IPS-NIHi11 (cell line): ENCODE measurements at places on chromosomes 4 and X.

DNA sequence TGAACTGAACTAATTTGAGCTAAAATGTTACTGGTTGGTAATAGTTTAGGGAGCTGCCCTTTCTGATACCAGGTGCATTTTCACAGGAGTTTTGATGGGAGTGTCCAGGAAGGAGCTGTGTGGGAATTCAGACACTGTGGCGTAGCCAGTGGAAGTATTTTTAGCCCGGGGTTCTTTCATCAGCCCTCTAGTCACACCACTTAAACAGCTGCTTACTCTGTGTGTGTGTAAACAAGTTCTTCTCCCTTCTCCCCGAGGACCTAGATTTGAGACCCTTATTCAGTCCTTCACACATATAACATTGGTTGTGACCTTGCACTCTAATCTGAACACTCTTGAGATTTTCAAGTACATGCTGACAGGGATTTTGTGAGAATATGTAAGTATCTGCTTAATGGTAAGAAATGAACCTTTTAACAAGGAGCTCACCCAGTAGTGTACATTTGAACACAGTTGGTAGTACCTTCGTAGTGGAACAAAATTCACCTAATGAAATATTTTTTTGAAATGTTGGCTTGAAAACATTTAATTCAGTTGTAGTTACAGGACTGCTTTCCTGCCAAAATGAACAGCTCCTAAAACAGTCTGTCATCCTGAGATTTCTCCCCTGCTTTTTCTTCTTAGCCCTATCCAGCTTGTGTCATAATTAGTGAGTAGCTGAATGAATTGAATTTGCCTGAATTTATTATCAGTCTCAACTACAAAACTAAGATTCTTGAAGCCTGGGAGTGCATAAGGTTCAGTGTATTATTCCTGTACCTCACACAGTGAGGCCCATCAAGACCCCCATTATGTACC, 61.8 kb downstream of the BMPR1B start:
- no peak for DNase-seq

GRCh38 chr4:177127658-177128057, 182.0 kb upstream of the NEIL3 start:
- DNase-seq: no peak

- DNase-seq: no peak
Observed at GRCh38 chrX:3262901-3263300, 83.6 kb downstream of the MXRA5 start.

GRCh38 chr4:110248831-110249253, 50.4 kb upstream of the ELOVL6 start:
- DNase-seq: no peak

GRCh38 chrX:71482228-71482958, 50.5 kb upstream of the OGT start:
- no peak for DNase-seq

DNA sequence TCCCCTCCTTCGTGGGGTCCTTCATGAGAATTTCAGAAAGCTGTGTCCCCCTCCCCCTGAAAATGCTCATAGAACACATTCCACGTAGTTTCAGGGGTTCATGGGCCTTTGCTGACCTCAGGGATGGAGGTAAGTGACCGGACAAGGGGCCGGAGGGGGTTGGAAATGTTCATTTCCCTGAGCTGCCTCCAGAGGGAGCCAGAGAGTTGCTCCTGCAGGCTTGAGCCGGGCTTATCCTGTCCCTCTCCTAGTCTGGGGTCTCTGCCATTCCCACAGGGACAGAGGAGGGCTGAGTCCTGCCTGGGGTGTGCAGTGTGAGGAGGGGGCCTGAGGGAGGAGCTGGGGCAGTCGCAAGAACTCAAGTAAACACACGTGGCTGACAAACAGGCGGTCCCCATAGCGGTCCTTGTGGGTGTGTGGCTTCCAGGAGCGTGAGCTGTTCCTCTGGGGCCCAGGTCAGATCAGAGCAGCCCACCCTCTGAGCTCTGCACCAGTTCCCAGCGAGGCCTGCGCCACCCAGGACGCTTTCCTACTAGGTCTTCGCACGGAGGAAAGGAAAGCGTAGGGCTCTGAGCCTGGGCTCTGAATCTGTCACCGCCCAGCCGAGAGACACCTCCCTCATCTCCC, 62.5 kb downstream of the WFS1 start:
- peak; percentile 80 for DNase-seq

DNA sequence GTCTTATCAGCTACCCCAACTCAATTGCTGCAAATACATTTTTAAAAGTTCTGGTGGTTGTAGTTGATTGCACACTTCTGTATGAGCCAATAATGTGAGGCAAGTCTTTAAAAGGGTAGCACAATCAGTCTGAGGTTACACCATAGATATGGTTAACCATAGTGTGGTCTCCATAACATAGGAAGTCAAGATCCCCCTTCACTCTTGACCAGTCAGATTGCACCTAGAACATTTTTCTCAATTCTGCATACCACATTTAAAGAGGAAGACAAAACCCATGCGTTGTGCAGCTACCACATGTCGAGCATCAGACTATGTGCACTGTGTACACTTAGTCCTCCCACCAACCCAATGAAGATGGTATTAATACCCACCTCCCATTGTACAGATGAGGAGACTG, 26.5 kb upstream of the CYBB start:
- no peak for DNase-seq

DNA sequence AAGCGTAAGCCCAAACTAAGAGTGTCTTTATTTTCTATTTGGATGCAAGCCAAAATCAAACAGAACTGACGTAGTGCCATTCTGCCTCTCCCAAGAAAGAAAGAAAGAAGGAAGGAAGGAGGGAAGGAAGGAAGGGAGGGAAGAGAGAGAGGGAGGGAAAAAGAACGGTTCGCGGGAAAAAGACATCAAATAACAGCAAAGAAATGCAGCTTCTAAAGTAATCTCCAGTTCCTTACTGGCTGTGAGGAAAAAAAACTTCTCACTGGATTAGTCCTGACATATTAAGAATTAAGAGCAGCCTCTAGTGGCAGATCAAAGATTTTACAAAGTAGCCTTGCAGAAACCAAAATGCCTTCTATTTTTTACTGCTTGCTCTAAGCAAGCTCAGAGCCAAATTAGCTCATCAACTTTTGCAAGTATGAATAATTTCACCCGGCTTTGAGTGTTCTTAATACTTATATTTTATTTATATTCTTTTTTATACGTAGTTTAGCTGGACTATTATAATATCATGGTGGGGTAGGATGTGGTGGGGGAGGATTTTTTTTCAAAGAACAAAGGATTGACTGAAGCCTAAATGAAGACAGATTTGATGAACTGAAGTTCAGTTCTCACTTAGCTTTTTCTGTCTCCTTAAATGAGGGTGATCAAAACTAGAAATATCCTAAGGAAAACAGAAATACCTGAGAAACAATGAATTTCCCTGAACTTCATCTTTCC, 36.6 kb downstream of the PITX2 start:
- DNase-seq: peak; percentile 61

- no peak for DNase-seq
Observed at GRCh38 chrX:130094696-130095095, 15.6 kb downstream of the ELF4 start.

DNA sequence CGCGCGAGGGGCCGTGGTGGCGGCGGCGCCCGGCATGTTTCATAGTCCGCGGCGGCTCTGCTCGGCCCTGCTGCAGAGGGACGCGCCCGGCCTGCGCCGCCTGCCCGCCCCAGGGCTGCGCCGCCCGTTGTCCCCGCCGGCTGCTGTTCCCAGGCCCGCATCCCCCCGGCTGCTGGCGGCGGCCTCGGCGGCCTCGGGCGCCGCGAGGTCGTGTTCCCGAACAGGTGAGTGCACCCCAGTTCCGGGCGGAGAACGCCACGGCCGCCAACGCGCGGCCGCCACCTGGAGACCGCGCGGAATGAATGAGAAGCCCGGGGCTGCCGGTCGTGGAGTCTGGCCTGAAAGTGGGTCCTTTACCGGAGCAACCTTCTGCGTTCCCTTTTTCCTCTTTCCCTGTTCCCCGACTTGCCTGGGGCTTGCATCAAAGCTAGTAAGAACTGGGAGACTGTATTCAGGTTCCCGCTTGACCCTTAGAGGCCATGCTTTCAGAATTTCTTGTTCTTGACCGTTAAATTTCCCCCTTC, 429 bp downstream of the NOCT start:
- DNase-seq: no peak

DNA sequence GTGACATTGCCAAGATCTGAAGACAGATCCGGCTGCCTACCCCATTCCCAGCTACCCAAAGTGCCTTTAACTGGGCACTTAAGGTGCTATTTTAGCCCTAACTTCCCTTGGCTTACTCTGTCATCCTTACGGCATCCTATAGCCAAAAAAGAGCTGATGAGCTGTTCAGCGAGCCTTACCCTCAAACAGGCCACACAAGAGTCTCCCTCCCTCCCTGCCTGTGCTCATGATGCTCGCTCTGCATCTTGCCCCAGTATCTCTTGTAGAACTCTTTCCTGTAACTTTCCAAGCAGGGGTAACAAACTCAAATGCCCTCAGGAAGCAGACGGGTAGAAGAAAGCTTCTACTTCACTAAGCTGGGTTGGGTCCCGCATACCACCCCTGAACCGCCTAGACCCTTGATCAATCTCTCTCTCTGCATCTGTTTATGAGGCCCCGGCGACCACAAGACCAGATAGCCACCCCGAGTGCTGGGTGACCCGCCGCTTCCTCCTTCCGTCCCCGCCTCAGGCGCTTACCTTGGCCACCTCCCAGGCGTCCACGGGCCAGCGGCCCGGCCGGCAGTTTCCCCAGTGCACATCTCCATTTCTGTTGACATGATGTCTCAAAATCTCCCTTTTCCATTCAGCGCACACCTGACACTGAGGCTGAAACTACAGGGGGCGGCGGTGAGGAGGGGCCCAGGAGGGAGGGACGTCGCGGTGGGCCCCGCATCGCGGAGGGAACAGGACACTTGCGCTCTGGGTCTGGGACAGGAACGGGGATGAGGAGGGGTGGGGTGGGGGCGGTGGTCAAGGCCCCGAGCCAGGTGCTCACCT, 663 bp downstream of the CXorf38 start:
- DNase-seq: peak; percentile 34

- no peak for DNase-seq
Observed at GRCh38 chr4:125444166-125444565, 129.4 kb downstream of the FAT4 start.

- no peak for DNase-seq
Observed at GRCh38 chr4:187077744-187078401, 354.2 kb upstream of the FAT1 start.

GRCh38 chrX:153381684-153382532, 19.2 kb downstream of the PNMA6E start:
- DNase-seq: peak; percentile 26

- no peak for DNase-seq
Observed at GRCh38 chr4:169158861-169159260, 111.9 kb downstream of the SH3RF1 start.

GRCh38 chr4:103067841-103068547, 8.6 kb downstream of the SLC9B2 start:
- DNase-seq: no peak

GRCh38 chr4:72397314-72397713, 171.7 kb downstream of the ADAMTS3 start:
- DNase-seq: no peak

GRCh38 chr4:55553441-55554201, 6.9 kb upstream of the CLOCK start:
- peak; percentile 26 for DNase-seq

GRCh38 chr4:93732509-93732908, 96.0 kb upstream of the ATOH1 start:
- no peak for DNase-seq

GRCh38 chr4:163540977-163541376, 46.5 kb downstream of the TMA16 start:
- no peak for DNase-seq

GRCh38 chr4:67122029-67122428, 423.3 kb downstream of the CENPC start:
- DNase-seq: peak; percentile 38

DNA sequence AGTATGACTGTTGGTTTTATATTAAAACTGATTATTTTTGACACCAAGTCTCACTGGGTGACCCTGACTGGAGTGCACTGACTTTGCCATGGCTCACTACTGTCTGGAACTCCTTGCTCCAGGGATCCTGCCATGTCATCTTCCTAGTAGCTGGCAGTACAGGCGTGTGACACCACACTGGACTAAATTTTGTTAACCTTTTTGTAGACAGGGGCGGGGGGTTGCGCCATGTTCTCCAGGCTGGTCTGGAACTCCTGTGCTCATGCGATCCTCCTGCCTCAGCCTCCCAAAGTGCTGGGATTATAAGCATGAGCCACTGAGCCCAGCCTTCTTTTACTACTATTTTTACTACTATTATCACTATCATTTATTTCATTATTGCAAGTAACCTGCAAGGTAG, 8.9 kb downstream of the XAGE1A start:
- DNase-seq: no peak

GRCh38 chr4:66929748-66930147, 615.6 kb downstream of the CENPC start:
- no peak for DNase-seq

- no peak for DNase-seq
Observed at GRCh38 chrX:38991656-38992440, 190.6 kb downstream of the MID1IP1 start.

DNA sequence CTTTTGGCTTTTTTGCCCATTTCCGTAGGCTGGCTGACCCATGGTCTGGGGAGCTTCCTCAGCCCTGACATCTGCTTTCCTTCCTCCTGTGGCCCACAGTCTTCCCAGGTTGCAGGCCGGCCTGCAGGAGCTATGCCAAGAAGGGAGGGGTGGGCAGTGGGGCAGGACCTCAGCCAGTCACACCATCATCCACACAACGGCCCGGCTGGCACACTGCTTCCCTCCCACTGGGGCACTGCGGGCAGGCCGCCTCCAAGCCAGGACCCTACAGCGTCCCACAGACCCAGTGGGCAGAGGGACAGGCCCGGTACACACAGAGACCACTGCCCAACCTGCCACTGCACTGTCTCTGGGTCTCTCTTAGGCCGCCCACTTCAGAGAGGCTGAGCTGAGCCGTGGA, 38.0 kb downstream of the CTBP1 start:
- no peak for DNase-seq

DNA sequence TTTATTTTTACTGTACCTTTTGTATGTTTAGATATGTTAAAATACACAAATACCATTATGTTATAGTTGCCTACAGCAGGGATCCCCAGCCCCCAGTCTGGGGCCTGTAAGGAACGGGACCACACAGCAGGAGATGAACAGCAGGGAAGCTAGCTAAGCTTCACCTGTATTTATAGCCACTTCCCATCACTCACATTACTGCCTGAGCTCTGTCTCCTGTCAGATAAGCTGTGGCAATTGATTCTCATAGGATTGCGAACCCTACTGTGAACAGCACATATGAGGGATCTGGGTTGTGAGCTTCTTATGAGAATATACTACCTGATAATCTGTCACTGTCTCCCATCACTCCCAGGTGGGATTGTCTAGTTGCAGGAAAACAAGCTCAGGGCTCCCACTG, 73.9 kb downstream of the BMPR1B start:
- DNase-seq: no peak

GRCh38 chrX:125681058-125681457, 361.4 kb downstream of the TEX13C start:
- no peak for DNase-seq

DNA sequence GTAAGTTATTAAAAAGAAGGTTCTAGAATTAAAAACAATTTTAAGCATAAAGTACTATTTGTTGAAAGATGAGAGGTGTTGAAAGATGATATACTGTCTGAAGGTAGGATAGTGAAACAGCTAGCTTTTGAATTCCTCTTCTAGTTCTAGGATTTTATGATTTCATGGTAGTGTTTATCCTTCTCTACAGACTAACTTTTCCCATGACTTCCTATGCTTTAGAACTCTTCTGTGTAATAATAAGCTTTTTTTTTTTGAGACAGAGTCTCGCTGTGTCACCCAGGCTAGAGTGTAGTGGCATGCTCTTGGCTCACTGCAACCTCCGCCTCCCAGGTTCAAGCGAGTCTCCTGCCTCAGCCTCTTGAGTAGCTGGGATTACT, 96.0 kb upstream of the NUDT6 start:
- DNase-seq: no peak
